Endodermal cell (in vitro differentiated cells): ENCODE measurements at places on chromosomes 12 and 14. TPM values are rescaled to one million over a fixed set of nuclear protein-coding genes. Genes with fewer than 3 reads are reported as not detected.

DNA sequence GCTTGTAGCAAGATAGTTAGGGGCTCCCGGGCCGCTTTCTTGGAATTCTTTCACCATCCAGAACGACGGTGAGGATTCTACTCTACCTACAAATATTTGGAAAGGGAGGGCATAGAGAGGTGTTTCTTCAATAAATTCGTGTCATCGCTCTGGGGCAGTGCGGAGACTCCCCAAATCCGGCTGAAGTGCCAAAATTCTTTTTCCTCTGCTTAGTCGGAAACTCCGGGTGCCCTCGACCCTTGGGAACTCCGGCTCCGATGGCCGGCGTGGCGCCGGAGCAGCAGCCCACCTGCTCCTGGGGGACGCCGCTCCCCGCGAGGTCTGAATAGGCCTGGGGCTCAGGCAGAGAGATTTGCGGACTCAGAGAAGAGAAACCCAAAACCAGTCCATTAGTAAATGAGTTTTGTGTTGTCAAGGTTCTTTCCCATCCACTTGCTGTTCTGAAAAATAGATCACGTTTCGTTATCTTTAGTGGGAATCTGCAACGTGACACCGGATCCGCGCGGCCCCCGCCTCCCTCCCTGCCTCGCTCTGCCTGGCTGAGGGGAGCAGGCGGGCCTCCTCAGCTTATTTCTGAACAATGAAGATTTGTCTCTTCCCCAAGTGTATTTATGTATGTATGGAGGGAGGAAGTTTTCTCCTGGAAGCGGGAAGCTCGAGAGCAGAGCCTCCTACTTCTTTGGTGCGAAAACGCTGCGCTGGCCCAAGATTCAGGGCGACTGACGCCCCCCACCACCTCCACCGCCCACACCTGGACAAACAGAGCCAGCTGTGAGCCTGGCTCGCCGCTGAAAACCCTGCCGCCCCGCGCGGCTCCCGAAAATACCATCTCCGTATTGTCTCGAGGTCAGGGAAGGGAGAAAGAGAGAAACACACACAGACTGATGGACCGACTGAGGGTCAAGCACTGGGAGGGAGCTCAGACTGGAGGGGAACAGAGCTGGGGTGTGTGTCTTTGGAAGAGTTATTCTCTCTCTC lies 3.7 kb upstream of the SIX1 start:
- H3K4me1 ChIP-seq: peaks cover 12% of the 10 kb centered on the region
- DNase-seq: peak; percentile 65
- peaks cover 100% of the 10 kb centered on the region for H3K27me3 ChIP-seq
- no peaks in the 10 kb centered on the region for H3K36me3 ChIP-seq
- H3K27ac ChIP-seq: no peak overlapping the region
- no peak overlapping the region for H3K4me3 ChIP-seq

GRCh38 chr12:70178038-70178437 lies 65.2 kb upstream of the CNOT2 start:
- no peak overlapping the region for H3K4me3 ChIP-seq
- H3K27ac ChIP-seq: no peak overlapping the region
- DNase-seq: no peak
- no peaks in the 10 kb centered on the region for H3K36me3 ChIP-seq
- no peaks in the 10 kb centered on the region for H3K27me3 ChIP-seq
- H3K4me1 ChIP-seq: no peaks in the 10 kb centered on the region

DNA sequence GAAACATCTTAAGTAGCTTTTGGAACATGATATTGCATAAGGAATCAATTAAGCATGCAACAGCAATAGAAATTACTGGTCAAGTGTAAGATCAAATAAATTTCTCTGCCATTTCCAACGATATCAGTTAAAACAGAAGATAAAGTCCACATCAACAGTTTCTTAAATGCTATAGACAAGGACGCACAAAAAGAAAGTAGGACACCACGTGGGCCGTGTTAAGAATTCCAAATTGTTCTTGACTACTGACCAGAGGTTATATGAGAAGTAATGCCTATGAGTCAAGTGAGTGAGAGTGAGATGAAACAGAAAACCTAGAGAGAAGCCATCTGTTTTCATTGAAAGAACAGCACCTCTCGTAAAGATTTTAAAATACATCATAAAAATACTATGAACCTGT lies 318.2 kb downstream of the TMEM117 start:
- H3K27me3 ChIP-seq: no peaks in the 10 kb centered on the region
- H3K27ac ChIP-seq: no peak overlapping the region
- no peaks in the 10 kb centered on the region for H3K36me3 ChIP-seq
- no peak for DNase-seq
- H3K4me1 ChIP-seq: peaks cover under 1% of the 10 kb centered on the region

DNA sequence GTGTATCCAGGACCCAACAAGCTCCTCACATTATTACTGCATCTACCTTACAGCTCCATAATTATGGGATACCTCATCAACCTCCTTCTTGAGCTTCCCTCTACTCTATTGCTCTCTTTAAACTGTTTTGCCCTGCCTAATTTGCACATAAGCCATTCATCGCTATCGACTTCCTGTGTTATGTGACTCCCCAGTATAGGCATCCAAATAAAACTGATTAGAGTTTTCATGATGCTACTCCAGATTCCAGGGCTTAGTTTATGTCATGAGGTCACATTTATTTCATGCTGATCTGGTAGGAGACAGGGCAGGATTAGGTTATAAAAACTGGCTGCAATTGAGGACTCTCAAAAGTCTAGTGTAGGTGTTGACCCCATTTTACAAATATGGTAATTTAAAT lies 569.9 kb upstream of the MGAT4C start:
- no peak overlapping the region for H3K27ac ChIP-seq
- H3K4me3 ChIP-seq: no peak overlapping the region
- no peaks in the 10 kb centered on the region for H3K36me3 ChIP-seq
- no peaks in the 10 kb centered on the region for H3K27me3 ChIP-seq
- no peak for DNase-seq
- no peaks in the 10 kb centered on the region for H3K4me1 ChIP-seq

DNA sequence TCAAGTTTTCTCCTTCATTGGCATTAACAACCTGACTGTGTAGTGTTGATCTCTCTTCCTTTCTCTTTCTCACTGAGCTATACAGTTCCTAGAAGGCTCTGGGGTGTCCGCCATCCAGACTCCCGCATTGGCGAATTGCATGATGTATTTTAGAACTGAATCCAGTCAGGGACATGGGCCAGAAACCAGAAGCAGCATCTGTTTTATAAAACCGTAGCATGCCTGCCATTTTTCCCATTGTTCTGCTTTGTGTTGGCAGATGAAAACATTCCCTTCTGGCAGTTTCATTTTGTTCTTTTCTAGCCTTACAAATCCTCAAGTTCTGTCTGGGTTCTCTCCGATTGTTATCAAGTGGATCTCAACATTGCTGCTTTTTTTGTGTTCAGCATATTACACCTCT lies 268.3 kb upstream of the SEL1L start:
- H3K36me3 ChIP-seq: no peaks in the 10 kb centered on the region
- H3K27me3 ChIP-seq: no peaks in the 10 kb centered on the region
- no peaks in the 10 kb centered on the region for H3K4me1 ChIP-seq
- no peak overlapping the region for H3K4me3 ChIP-seq
- DNase-seq: no peak

DNA sequence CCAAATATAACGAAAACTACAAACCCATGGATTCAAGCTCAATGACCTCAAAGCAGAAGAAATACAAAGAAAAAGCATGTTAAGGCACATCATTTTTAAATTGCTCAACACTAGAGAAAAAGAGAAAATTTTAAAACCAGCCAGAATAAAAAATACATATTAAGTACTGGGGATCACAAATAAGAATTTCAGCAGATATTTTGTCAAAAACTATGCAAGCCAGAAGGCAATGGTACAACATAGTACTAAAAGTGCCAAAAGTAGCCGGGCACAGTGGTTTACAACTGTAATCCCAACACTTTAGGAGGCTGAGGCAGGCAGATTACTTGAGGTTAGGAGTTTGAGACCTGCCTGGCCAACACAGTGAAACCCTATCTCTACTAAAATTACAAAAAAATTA lies 10.2 kb downstream of the SGPP1 start:
- H3K4me1 ChIP-seq: no peaks in the 10 kb centered on the region
- H3K27ac ChIP-seq: no peak overlapping the region
- no peaks in the 10 kb centered on the region for H3K36me3 ChIP-seq
- no peak for DNase-seq
- H3K4me3 ChIP-seq: no peak overlapping the region
- H3K27me3 ChIP-seq: no peaks in the 10 kb centered on the region

DNA sequence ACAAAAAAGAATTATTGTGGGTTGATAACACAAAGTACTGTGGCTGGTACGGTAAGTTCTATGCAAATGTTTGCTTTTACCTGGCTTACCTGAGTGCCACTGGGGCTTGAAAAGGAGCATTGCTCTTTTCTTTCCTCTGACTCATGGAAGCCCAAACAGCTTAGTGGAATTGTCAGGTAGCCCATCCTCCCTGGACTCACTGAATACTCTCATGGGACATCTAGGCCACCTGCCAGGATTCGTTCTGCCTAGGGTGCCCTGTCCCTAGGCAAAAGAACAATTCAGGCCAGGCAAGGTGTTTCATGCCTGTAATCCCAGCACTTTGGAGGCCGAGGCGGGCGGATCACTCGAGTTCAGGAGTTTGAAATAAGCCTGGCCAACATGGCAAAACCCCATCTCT lies 22.5 kb upstream of the YAF2 start:
- DNase-seq: no peak
- H3K36me3 ChIP-seq: no peaks in the 10 kb centered on the region
- H3K4me1 ChIP-seq: no peaks in the 10 kb centered on the region

- H3K27me3 ChIP-seq: no peaks in the 10 kb centered on the region
- H3K27ac ChIP-seq: no peak overlapping the region
- H3K36me3 ChIP-seq: no peaks in the 10 kb centered on the region
- H3K4me3 ChIP-seq: no peak overlapping the region
Observed at GRCh38 chr12:46486588-46486987, 114.0 kb upstream of the SLC38A2 start.

DNA sequence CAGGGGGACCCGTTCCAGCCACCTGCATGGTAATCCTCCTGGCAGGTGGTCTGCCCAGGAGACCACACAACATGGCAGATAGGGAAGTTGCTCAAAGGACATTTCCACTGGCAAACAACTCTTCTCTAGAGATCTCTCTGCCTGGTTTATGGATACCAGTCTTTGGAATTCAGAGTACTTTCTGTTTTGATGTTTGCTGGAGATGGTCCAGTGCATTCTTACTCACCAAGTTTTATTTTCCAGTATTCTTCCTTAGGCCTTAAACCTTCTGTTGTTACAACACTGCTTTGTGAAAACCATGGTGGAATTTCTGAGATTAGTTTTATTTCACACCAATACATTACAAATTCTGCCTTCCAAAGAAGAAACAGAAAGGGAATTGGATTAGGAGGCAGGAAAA lies 428.3 kb downstream of the FUT8 start:
- no peak overlapping the region for H3K27ac ChIP-seq
- no peak overlapping the region for H3K4me3 ChIP-seq
- no peaks in the 10 kb centered on the region for H3K36me3 ChIP-seq
- H3K27me3 ChIP-seq: peaks cover 8% of the 10 kb centered on the region
- DNase-seq: no peak
- H3K4me1 ChIP-seq: no peaks in the 10 kb centered on the region

GRCh38 chr14:35879654-35880249 lies 53.6 kb downstream of the BRMS1L start:
- no peaks in the 10 kb centered on the region for H3K4me1 ChIP-seq
- DNase-seq: no peak
- no peaks in the 10 kb centered on the region for H3K36me3 ChIP-seq
- no peak overlapping the region for H3K4me3 ChIP-seq

- H3K27me3 ChIP-seq: no peaks in the 10 kb centered on the region
- H3K27ac ChIP-seq: no peak overlapping the region
- DNase-seq: no peak
- H3K36me3 ChIP-seq: no peaks in the 10 kb centered on the region
- no peaks in the 10 kb centered on the region for H3K4me1 ChIP-seq
Observed at GRCh38 chr12:43428088-43428600, 123.9 kb downstream of the ADAMTS20 start.

GRCh38 chr12:117026343-117026742 lies 72.9 kb downstream of the TESC start:
- H3K4me1 ChIP-seq: peaks cover 2% of the 10 kb centered on the region
- peaks cover 32% of the 10 kb centered on the region for H3K36me3 ChIP-seq
- no peak overlapping the region for H3K27ac ChIP-seq
- no peak overlapping the region for H3K4me3 ChIP-seq
- H3K27me3 ChIP-seq: no peaks in the 10 kb centered on the region

DNA sequence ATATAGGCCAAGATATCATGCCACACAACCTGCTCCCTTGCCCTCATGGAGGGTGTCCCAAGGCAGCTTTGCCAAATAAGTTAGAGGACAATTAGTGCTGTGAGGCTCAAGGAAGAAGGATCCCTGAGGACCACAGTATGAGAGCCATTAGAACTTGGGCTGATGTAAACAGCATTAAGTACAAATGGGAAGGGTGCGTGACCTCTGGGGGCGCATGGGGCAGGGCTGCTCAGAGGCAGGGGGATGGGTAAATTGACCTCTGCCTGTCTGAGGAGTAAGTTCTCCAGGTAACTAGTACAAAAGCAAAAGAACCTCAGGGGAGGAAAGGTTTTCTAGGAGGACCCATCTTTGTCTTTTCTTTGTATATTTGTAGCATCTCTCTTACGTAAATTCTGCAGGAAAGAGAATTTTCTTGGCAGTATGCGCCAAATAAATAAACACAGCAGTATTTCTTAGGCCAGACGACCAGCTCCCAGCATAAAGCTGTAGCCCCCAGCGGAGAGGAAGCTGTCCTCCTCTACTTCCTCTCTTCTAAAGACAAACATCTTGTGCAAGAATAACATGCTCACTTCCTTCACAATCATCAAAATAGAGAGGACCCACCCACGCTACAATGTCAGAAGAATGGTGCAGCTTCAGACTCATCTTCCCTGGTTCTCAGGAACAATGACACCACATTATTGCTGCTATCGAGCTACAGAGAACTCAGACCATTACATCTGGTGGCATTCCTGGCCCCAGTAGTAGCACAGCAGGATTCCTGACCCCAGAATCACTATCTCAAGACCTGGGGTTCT lies 16.4 kb upstream of the VWF start:
- no peaks in the 10 kb centered on the region for H3K36me3 ChIP-seq
- H3K27me3 ChIP-seq: no peaks in the 10 kb centered on the region
- no peaks in the 10 kb centered on the region for H3K4me1 ChIP-seq
- DNase-seq: no peak

- no peak for DNase-seq
- peaks cover 84% of the 10 kb centered on the region for H3K27me3 ChIP-seq
- H3K36me3 ChIP-seq: no peaks in the 10 kb centered on the region
- H3K27ac ChIP-seq: no peak overlapping the region
- no peak overlapping the region for H3K4me3 ChIP-seq
- H3K4me1 ChIP-seq: peaks cover 16% of the 10 kb centered on the region
Observed at GRCh38 chr12:1588575-1588947, 5.8 kb downstream of the FBXL14 start.

GRCh38 chr12:80634903-80635302 lies 72.5 kb upstream of the MYF6 start:
- no peaks in the 10 kb centered on the region for H3K27me3 ChIP-seq
- no peak overlapping the region for H3K4me3 ChIP-seq
- H3K36me3 ChIP-seq: no peaks in the 10 kb centered on the region
- H3K4me1 ChIP-seq: no peaks in the 10 kb centered on the region

GRCh38 chr14:77023001-77023996 lies 5.2 kb downstream of the IRF2BPL start:
- H3K27ac ChIP-seq: no peak overlapping the region
- DNase-seq: peak; percentile 76
- H3K36me3 ChIP-seq: no peaks in the 10 kb centered on the region

GRCh38 chr12:91978143-91978542 lies 167.5 kb downstream of the BTG1 start:
- no peaks in the 10 kb centered on the region for H3K36me3 ChIP-seq
- H3K27ac ChIP-seq: no peak overlapping the region
- no peaks in the 10 kb centered on the region for H3K27me3 ChIP-seq
- no peaks in the 10 kb centered on the region for H3K4me1 ChIP-seq
- no peak for DNase-seq

Gene KCNJ8
- total RNA-seq: 0.73 to 2.9 TPM (median 2.7 TPM) in 3 replicates

Gene KLRF2
- total RNA-seq: not detected in 2 replicates

Gene DLK1
- total RNA-seq: 67.1 and 78.3 TPM in 2 replicates

Gene TMED8
- 19.0 and 20.5 TPM in 2 replicates for total RNA-seq

Gene HOXC6
- total RNA-seq: not detected in 2 replicates

Gene KRT83
- total RNA-seq: not detected in 2 replicates

Gene POTEG
- not detected in 2 replicates for total RNA-seq

Gene TPPP2
- total RNA-seq: 0.80 to 1.7 TPM in 2 of 3 replicates, not detected in the other

Gene KRT82
- total RNA-seq: not detected in 2 replicates
